ENCODE measurements at places on chromosomes 12 and 14.
A peak's percentile ranks its signal among the peaks of the same experiment; 100 is the strongest.

DNA sequence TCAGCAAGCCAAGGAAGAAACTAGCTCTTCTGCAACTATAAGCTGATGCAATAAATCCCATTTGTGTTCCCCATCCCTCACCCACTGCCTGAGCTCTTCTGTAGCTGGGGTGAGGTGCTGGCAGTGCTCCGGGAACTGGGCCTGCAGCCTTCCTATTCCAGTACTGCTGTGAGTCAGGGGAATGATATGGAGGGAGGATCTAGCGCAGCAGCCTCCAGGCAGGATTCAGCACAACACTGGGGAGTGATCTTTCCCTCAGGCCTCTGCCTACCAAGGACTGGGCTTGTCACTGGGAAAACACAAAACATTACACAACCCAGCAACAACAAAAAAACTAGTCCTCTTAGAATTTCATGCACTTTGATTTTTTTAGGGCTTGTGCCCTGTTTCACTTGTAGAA, 58.7 kb downstream of the ST8SIA1 start:
- H3K4me3 ChIP-seq: no peak overlapping the region
- H3K27me3 ChIP-seq: no peaks in the 10 kb centered on the region
- H3K4me1 ChIP-seq: peaks cover 11% of the 10 kb centered on the region
- DNase-seq: peak; percentile 97

- no peaks in the 10 kb centered on the region for H3K36me3 ChIP-seq
- H3K4me1 ChIP-seq: no peaks in the 10 kb centered on the region
Measured at GRCh38 chr14:93713726-93714405, 74.4 kb downstream of the PRIMA1 start.

DNA sequence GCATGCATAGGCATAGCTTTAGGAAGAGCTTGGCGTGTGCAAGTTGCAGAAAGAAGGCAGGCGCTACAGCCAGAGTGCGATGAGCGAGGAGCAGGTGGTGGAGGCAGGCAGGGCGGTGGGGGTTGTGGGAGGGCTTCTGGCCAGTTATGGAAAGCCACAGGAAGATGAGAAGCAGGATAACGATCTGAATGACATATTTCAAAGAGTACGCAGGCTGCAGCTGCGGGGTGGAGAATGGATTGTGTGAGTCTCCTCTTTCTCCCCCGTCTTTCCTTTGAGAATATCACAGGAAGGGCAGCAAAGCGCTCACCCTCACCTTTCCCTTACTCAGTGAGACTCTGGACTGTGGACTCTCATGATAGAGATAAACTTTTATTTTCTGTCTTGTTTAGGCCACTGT, 48.7 kb upstream of the PLXNC1 start:
- DNase-seq: no peak
- no peaks in the 10 kb centered on the region for H3K27me3 ChIP-seq
- no peaks in the 10 kb centered on the region for H3K36me3 ChIP-seq
- no peak overlapping the region for H3K4me3 ChIP-seq

GRCh38 chr12:10783252-10783651, 19.2 kb downstream of the TAS2R7 start:
- H3K27me3 ChIP-seq: no peaks in the 10 kb centered on the region
- no peaks in the 10 kb centered on the region for H3K4me1 ChIP-seq
- no peak for DNase-seq

DNA sequence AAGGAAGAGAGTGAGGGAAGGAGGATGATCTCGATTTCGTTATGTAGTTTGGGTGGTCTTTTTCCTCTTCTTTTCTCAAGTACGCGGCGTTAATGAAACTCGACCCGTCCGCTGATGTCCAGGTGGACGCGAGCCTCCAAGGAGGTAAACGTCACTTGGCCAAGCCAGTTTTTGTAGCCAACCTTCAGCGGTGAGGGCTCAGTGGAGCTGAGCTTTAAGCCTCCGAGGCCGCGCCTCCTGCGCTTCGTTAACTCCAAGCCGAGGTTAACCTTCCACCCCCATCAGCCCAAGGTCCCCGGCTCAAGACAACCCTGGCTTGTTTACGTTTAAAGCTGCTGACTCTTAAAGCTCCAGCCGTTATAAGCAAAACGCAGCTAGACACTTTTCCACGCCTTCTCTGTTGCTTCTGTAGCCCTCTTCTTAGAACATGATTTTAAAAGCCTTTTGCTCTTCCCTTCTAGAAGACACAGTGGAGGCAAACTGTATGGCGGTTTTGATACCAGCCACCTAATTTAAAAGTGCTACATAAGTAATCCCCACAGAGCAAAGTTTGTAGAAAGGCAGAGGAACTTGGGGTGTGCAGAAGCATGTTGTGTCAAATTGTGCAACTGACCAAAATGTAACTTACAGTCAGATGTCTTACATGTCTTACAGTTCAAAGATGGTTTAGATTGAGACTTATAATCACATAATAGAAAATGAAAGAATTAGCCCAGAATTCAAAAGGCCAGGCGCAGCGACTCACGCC, 923 bp upstream of the ITPR2 start:
- peak; percentile 56 for DNase-seq
- no peaks in the 10 kb centered on the region for H3K4me1 ChIP-seq
- peak overlapping the region; percentile 86 for H3K4me3 ChIP-seq

DNA sequence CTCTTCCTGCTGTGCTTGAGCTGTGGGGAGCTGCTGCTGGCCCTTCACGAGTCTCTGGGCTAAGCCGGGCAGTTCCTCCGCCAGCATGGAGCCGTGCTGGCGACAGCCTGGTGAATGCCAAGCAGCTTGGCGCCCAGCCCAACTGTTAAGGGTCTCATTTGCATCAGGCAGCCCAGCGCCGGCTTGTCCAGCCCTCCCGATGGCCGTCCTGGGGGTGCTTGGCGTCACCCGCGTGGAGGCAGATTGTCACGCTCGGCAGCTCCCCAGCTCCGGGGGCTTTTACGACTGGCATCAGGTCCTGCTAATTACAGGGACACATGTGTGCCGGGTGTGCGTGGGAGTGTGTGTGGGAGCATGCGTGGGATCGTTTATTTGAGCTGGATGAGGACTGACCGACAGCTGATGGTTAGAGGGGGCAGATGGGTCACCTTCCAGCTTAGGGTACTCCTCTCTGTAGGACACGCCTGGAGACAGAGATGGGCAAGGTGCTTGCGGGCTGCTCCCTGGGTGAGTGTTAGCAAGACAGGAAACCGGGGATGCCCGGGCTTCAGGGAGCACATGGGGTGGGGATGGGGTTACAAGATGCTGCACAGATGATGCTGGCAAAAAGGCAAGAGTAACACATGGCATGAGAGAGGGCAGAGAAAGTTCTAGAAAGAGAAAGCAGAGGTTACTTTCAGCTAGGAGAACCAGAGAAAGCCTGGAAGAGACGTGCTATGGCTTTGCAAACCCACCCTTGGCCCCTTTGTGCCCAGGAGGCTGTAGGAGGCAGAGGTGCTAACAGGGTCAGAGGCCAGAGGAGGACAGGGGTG, 64.1 kb downstream of the KIF26A start:
- no peak overlapping the region for H3K27ac ChIP-seq
- H3K4me1 ChIP-seq: no peaks in the 10 kb centered on the region
- no peak for DNase-seq
- no peaks in the 10 kb centered on the region for H3K36me3 ChIP-seq

DNA sequence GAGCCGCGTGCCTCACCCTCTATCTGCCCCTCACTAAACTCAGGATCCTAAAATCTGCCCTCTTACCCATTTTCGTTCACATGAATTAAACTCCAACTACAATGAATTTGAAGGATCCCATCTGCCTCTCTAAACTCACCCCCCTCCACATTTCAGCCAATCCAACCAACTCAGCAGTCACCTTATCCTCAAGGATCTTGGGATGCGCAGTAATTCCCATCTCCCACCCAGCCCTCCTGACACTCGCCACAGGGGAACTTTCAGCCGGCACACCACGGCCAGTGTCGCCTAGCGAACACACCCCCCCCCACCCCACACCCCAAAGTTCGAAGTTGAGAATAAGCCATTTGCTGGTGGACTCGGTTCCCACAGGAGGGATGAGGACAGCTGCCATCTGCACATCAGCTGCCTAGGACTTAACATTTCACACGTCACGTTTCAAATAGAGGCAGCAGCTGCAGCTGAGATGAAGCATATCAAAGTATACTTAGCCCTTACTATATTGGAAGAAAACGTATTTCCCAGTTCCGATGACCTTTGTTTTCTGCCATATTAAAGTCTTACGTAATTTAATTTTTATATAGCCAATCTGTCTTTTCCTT, 8.7 kb upstream of the SELPLG start:
- H3K36me3 ChIP-seq: no peaks in the 10 kb centered on the region
- no peak overlapping the region for H3K27ac ChIP-seq
- H3K4me3 ChIP-seq: no peak overlapping the region
- no peaks in the 10 kb centered on the region for H3K4me1 ChIP-seq

GRCh38 chr12:57782608-57783465, at the start of gene TSFM:
Gene TSFM (plus strand): TSS chr12:57782787. CDS start chr12:57782802, 15 bp downstream.
- no peaks in the 10 kb centered on the region for H3K27me3 ChIP-seq
- H3K4me1 ChIP-seq: no peaks in the 10 kb centered on the region
- H3K27ac ChIP-seq: peak within 1 kb of the TSS; percentile 82
- H3K36me3 ChIP-seq: no peaks in the 10 kb centered on the region

DNA sequence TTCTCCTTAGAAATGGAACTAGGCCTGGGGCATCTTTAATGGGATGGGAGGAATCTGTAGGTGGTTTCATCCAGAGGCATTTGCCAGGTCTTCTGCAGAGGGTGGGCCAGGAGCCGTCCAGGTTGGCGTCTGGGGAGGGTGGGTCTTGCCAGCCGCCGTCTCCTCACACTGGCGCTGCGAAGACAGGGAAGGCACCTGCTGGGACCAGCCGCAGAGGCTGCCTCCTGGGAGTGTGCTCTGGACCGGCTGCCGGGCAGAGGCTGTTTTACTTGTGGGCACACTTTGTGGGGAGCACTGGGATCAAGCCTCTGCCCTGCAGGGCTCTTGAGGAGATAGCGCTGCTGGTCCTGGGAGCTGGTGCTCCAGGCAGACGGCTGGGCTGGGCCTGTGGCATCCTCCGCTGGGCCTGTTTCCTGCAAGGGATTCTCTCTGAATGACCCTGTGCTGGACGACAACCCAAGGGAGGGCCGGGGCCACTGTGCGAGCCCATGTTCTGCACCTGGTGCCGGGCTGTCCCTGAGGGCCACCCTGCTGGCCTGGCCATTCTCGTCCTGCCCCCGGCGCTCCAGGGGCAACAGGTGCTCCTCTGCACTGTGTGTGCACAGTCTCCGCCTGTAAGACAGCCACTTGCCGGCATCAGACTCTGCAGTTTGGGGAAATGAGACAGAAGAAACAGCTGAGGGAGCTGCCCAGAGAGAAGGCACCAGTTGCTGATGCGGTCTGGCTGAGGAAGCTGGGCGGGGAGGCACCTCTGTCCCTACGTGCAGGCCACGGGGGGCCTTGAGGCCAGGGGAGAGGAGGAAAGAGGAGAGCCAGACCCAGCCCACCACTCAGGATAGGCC, 10.0 kb upstream of the TEX22 start:
- no peaks in the 10 kb centered on the region for H3K36me3 ChIP-seq
- H3K4me1 ChIP-seq: no peaks in the 10 kb centered on the region
- H3K4me3 ChIP-seq: no peak overlapping the region
- H3K27me3 ChIP-seq: no peaks in the 10 kb centered on the region
- DNase-seq: no peak

- no peaks in the 10 kb centered on the region for H3K27me3 ChIP-seq
- no peak for DNase-seq
- H3K4me1 ChIP-seq: no peaks in the 10 kb centered on the region
- no peak overlapping the region for H3K4me3 ChIP-seq
Measured at GRCh38 chr12:39621670-39622069, 2.1 kb upstream of the ABCD2 start.

DNA sequence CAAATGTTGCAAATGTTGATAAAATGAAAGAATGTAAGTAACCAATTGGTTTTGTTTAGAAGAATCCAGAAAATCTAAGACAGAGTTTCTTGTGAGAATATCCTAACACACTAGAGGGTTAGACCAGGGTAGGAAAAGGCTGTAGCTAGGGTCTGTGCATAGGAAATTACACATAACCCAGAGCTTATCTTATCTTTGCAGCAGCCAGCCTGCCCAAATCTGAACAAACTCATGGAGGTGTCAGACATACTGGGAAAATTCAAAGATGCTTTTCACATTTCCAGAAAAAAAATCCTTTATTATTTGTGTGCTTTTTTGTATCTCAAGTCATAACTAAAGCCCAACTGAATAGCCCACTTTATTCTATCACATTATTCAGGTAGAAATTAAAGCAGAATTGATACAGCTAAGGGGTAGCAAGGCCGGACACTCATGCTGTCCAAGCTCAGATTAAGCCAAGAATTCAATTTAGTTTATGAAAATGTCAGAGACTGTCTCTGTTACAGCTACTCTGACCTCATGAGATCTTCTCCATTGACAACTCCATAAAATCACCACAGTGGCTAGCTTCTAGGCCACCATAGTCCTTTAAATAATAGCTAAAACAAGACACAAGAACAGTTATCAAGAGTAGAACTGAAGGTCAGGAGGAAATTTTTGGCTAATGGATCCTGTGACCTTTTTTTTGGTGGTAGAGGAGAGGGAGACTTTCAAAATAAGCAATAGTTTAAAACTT, 169.6 kb upstream of the RASSF8 start:
- DNase-seq: no peak
- H3K36me3 ChIP-seq: no peaks in the 10 kb centered on the region
- H3K4me1 ChIP-seq: no peaks in the 10 kb centered on the region

DNA sequence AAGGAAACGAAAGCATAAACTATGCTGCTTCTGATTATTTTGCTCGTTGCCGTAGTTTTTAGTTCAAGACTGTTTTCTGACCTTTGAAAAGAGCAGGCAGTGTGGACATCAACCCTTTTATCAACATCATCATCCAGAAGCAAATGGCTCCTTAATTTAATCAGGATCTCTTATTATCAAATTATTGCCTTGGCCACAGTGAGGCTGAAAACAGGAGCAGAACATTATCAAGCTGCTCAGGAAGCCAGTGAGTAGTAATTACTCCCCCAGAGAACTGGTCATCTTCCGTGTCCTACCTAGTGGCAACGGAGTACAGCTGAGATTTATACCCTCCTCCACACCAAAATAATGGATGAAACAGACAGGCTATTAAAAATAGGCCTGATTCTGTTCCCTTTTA, 2.2 kb upstream of the DIABLO start:
- DNase-seq: no peak
- no peaks in the 10 kb centered on the region for H3K27me3 ChIP-seq
- H3K27ac ChIP-seq: no peak overlapping the region
- H3K4me1 ChIP-seq: peaks cover 13% of the 10 kb centered on the region
- H3K4me3 ChIP-seq: no peak overlapping the region
- H3K36me3 ChIP-seq: no peaks in the 10 kb centered on the region

- no peaks in the 10 kb centered on the region for H3K27me3 ChIP-seq
- DNase-seq: no peak
- no peak overlapping the region for H3K4me3 ChIP-seq
- H3K36me3 ChIP-seq: no peaks in the 10 kb centered on the region
- no peaks in the 10 kb centered on the region for H3K4me1 ChIP-seq
Measured at GRCh38 chr12:117662220-117662619, 300.8 kb upstream of the NOS1 start.

DNA sequence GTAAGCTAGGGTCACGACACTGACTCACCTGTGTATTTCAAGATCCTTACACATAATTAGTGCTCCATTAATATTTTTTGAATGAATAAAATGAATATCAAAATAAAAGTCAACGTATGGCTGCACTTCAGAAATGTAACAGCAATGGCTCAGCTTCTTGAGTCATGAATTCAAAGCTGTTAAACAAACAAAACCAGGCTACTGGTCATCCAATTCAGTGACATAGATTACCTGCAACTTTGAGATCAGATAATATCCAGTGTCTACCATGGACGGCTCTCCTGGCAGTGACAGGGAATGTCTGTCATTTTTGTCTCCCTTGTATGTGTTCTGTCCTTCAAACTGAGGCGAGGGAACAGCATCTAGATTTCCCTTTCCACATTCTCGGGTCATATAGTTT, 225.6 kb downstream of the EFCAB11 start:
- H3K4me1 ChIP-seq: no peaks in the 10 kb centered on the region
- no peak overlapping the region for H3K27ac ChIP-seq
- H3K36me3 ChIP-seq: no peaks in the 10 kb centered on the region
- H3K27me3 ChIP-seq: no peaks in the 10 kb centered on the region
- no peak overlapping the region for H3K4me3 ChIP-seq
